ENCODE measurements at places on chromosomes 6 and 20.

- DNase-seq: peak; percentile 97
These were observed 241 bp upstream of the SIRT5 start for GRCh38 chr6:13574149-13574570.

- no peak for DNase-seq
These were observed 238.8 kb downstream of the TSHZ2 start for GRCh38 chr20:53210931-53211330.

GRCh38 chr20:46423882-46424482, 17.6 kb upstream of the ELMO2 start:
- DNase-seq: no peak

- peak; percentile 17 for DNase-seq
These were observed 33.8 kb downstream of the PHACTR1 start for GRCh38 chr6:12750416-12750815.

GRCh38 chr6:166300357-166300987, 7.7 kb downstream of the PRR18 start:
- DNase-seq: no peak

GRCh38 chr20:33648396-33649004, 13.6 kb upstream of the C20orf144 start:
- no peak for DNase-seq

DNA sequence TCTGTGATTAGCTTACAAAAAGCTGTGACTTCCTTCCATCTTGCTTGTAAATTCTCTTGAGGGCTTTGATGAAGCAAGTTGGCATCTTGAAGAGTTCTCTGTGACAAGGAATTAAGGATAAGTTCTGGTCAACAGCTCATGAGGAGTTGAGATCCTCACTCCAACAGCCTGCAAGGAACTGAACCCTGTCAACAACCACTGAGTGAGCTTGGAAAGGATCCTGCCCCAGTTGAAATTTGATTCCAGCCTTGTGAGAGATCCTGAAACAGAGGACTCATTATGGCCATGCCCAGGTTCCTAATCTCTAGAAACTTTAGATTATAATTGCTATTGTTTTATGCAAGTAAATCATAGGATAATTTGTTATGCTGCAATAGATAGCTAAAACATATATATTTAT, 133.7 kb downstream of the PTCHD4 start:
- no peak for DNase-seq

GRCh38 chr6:82143041-82143481, 104.5 kb downstream of the IBTK start:
- no peak for DNase-seq

DNA sequence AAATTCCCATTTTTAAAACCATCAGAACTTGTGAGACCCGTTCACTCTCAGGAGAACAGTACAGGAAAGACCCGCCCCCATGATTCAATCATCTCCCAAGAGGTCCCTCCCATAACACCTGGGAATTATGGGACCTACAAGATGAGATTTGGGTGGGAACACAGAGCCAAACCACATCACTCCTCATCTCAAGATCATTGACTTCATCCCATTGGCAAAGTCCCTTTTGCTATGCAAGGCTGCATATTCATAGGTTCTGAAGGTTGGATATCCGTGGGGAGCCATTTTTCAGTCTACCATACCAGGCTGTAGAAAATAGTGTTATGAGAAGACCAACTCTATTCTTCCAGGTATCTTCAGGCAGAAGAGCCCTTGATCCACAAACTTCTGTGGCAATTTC, 219.1 kb downstream of the DOK5 start:
- DNase-seq: no peak

All from GM20000 (cell line).